ENCODE measurements at places on chromosomes 7 and 10.

DNA sequence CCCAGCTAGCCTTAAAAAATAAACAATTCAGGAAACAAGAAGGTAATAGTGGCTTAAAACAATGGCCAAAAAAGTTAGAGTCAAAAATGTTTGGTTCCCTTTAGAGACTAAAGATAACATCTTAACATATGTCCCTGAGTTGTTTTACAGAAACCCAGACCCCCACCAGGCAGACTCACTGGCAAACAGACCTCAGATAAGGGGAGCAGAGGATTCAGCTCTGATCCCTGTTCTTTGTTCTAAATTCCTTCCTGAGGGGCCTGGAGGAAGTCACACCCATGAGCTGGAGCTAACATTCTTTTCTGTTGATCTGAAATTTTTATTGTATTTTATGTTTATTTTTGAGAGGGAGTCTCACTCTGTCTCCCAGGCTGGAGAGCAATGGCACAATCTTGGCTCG lies 247.2 kb downstream of the USP6NL start:
- DNase-seq, result no peak

GRCh38 chr7:27160145-27160545 lies 3.7 kb upstream of the HOXA7 start:
- peak; percentile 49 for DNase-seq

- no peak for DNase-seq
These were observed 63.4 kb downstream of the HDAC9 start for GRCh38 chr7:18558910-18559309.

DNA sequence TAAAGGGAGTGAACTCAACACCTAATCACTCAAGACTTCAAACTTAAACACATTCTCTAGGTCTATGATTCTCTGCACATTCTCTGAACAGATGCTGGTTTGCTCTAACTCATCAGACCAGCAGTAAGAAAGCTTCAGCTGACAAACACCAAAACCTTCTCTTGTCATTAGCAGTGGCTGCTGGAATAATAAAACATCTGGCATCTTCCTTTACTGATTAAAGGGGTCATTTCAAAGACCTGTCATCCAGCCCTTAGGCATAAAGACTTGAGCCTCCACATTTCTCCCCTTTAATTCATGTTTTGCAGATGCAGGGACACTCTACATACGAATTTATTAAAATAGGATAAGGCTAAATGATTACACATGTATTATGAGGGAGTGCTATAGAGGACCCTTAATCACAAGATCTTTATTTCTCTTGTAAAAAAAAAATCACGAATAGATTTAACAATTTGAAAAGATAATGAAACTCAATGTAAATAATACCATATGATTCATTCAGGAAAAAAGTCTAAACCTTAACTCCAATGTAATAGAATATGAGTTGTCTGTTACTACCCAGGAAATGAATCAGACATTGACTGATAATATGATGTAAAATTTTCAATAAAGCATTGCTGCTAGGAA lies 152.4 kb upstream of the GNAI1 start:
- no peak for DNase-seq

- peak; percentile 71 for DNase-seq
These were observed 2.2 kb upstream of the CUX1 start for GRCh38 chr7:101814991-101815825.

- no peak for DNase-seq
These were observed 653.3 kb upstream of the PFKP start for GRCh38 chr10:2414039-2414438.

DNA sequence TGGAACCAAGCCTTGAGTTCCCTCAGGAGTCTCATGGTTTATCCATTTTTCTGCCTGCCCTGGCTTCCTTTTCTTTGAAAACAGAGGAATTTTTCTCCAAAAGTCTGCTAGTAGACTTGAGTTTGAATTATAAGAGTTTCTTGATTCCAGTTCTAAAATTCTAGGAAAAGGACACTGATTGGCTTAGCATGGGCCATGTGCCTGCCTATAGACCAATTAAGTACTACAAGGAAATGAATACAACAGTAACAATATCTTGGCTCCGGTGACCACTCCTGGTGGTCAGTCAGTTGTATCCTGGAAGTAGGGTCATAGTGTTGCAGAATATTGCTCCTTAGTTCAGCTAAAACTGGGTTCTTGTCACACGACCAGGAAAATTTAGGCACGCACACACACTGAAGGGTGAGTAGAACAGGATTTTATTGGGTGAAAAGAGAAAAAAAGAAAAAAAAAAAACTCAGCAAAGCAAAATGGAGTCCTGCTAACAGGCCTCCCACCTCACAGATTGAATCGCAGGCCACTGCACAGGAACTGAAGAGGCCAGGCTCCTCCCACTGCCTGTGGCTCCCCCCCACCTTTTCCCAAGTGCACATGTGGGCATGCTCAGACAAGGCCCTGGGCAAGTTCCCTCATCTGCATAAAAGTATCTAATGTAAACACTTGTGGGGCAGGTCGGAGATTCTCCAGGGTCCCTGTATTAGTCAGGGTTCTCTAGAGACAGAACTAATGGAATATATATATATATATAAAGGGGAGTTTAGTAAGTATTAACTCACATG lies 155.1 kb downstream of the LYZL1 start:
- no peak for DNase-seq

GRCh38 chr7:40186586-40186985 lies 51.8 kb downstream of the SUGCT start:
- no peak for DNase-seq

DNA sequence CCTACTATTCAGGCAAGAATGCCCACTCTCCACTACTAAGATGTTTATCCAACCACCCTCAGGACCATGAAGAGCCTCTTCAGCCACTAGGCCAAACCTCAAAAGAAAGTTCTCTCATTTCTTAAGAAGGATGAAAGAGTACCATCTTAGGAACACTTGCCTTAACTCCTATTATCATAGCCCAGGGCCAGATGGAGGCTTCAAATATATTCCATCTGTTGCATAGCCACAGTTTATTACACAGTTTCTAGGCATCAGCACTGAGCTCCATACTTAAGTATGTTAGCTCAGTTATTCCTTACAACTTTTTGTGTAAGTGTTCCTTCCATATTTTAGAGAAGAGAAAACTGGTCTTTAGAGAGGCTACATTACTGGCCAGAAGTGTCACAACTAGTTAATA lies 37.4 kb upstream of the YAE1 start:
- DNase-seq, result no peak

- no peak for DNase-seq
These were observed 531.3 kb upstream of the FZD8 start for GRCh38 chr10:36173364-36173763.

DNA sequence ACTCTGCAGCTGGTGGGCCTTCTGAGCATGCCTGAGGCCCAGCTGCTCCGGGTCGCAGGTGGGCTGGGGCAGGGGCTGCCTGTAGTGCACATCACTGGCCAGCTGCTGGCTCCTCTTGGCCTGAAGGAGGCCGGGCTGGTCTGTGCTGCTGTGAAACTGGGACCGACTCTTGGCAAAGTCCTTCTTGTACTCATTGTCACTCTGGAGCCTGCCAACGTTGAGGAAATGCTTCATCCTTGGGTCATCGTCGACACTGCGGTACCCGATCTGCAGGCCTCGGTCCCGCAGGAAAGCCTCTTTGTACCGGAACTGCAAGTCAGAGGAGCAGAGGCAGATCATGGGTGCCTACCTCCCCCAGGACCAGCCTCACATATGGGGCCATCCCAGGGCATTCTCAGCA lies 37.7 kb downstream of the HABP2 start:
- no peak for DNase-seq

DNA sequence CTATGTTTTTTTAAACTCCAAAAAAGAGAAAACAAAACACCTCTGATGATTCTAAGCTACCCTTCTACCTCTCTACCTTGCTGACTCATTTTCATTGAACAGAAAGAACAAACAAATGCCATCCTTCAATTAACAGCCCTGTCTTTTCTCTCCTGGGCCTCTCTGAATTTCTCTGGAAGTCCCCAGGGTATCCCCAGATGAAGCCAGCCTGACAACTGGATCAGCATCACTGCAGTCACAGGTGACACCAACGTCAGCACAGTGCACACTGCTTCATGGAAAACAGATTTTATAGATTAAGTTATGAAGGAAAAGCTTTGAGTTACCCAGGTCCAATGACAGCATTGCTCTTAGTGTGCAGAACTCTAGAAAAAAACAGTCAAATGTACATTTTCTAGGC lies 5.7 kb downstream of the HUS1 start:
- no peak for DNase-seq

GRCh38 chr7:115043605-115044004 lies 121.7 kb downstream of the MDFIC start:
- no peak for DNase-seq
